ENCODE measurements at places on chromosomes 13 and 19.

DNA sequence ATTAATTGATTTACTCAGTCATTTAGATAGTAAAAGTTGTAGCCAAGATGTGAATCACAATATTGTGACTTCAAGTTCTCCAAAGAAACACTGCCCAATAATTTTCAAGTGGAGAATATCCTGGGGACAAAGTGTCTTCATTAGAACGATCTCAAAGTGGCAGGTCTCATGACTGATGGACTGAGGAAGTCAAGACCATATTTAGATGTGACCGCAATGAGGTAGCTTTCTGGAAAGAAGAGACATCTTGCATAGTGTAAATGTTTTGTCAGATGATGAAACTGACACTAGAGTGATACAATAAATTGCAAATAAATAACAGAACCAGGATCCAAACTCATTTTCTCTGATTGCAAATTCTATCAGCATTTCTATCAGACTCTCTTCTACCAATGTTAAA lies 1476.9 kb downstream of the EFNB2 start:
- DNase-seq = no peak

GRCh38 chr19:18193388-18194180 lies 566 bp downstream of the MPV17L2 start:
- DNase-seq = no peak

GRCh38 chr13:97491452-97491851 lies 57.5 kb downstream of the RAP2A start:
- DNase-seq = no peak

- no peak for DNase-seq
These were observed 168.7 kb downstream of the KDM4B start for GRCh38 chr19:5137571-5138124.

DNA sequence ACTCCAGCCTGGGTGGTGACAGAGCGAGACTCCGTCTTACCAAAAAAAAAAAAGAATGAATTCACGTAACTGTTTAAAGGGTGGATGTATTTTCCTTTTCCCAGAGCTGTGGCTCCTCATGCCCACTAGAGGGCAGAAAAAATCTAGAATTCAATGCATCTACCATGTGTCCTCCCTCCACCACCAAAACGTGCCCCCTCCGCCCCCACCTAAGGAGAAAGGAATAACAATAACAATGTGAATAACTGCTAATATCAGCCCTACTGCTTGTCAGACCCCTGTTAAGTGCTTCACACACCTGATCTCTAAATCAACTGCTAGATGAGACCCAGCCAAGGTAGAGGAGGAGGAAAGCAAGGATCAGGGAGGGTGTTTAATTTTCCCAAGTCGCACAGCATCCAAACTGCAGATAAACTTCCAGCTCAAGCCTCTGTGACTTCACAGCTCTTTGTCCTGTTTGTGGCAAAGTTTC lies 20.2 kb upstream of the PNMA8B start:
- DNase-seq = no peak

GRCh38 chr13:28716511-28716910 lies 2.3 kb downstream of the SLC46A3 start:
- DNase-seq = no peak

GRCh38 chr19:5844456-5845433 lies 5.2 kb upstream of the FUT6 start:
- no peak for DNase-seq

DNA sequence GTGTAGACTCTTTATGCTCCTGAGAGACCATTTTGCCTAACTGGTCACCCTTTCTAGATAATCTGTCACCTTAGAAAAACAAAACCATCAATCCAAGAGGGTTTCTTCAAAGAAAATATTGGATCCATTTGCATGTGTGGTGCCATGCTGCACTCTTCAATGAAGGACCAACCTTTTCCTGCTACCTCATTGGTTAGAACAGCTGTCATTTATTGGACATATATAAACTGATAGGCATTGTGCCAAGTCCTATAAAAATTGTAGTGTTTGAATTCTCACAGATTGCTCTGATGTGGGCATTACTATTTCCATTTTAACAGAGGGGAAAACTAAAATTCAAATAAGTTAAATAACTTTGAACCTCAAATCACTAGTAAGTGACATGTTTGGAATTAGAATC lies 333.2 kb downstream of the MYO16 start:
- no peak for DNase-seq

DNA sequence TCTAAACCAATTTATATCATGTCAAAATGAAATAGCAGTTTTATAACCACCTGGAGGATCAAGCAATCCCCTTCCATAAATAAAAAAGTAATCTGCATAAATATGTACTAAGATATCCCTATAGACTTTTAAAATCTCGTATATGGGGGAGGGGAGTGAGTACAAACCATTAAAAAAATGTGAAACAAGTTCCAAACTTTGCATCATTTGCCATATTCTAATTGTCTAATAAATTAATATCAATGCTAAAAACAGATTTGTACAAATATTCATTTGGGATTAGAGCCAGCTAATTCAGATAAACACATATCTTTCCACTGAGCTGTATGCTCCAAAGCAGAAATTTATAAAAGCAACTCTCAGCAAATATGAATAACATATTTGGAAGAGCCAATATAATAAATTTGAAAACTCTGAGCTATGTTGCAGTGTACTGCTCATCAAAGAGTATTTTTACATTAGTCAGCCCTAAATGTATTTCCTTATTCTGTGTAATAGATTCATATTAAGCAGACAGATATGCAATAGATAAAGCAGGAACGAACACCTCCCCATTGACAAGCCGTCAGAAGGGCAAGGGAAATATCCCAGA lies 970.2 kb downstream of the EFNB2 start:
- no peak for DNase-seq

GRCh38 chr19:55647732-55648584 lies at the start of gene CCDC106:
TSS of gene CCDC106 (plus strand) at chr19:55648212. CDS start at chr19:55649047, 835 bp downstream.
- no peak for DNase-seq

DNA sequence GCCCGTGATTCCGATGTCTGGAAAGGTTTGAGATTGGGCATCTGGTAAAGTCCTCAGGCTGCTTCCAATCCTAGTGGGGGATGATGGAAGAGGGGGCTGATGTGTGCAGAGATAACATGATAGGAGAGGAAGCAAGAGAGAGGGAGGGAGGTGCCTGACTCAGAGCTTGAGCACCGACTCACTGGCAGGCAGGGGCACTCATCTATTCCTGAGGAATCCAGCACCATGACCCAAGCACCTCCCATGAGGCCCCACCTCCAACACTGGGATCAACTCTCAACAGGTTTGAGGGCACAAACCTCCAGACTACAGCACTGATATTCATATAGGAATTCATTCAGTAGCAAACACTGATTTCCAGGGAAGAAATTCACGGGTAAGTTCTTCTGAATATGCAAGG lies 5.6 kb upstream of the SIGLEC9 start:
- DNase-seq = no peak

DNA sequence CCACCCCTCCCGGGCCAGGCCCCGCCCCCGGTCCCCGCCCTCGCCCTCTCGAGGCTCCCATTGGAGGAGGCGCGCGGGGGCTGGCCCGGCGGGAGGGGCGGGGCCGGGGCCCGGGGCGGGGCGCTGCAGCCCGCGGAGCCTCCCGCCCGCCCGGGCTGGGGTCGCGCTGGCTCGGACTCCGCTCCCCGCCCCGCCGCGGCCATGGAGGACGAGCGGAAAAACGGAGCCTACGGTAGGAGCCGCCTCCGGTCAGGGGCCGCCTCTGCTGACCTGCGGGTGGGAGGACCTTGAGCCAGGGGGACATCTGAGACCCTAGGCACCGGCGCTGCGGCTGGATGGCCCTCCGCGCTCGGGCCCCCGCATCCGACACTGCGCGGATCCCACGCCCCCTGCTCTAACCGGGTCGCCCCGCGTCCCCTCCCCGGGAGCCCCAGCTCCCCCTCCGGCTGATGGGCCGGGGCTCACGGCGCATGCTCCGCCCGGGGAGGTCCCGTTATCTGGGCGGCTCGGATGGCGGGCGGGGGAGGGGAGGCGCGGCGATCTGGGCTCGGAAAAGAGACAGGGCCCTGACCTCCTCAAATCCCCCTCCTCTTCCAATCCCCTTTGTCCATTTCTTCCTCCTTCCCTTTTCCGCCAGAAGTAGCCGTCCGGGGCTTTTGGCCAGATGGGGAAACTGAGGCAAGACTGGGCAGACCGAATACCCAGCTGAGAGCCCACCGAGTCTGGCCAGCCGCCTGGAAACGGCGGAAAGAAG lies 15.4 kb upstream of the AP1M2 start:
- peak; percentile 27 for DNase-seq

DNA sequence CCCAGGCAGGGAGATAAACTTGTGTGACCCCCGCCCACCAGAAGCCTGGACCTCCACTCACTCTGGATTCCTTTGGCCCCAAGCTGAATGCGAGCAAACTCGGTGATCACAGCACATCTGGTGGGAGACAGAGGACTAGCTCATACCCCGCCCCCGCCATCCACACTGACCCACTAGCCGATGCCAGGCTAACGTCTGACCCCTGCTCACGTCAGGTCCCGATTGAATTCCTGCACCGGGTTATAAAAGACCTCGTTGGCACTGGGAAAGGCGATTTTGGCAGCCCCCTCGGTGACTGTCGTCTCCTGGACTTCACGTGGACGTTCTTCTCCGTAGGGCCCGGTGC lies 631 bp downstream of the TRMT1 start:
- no peak for DNase-seq

DNA sequence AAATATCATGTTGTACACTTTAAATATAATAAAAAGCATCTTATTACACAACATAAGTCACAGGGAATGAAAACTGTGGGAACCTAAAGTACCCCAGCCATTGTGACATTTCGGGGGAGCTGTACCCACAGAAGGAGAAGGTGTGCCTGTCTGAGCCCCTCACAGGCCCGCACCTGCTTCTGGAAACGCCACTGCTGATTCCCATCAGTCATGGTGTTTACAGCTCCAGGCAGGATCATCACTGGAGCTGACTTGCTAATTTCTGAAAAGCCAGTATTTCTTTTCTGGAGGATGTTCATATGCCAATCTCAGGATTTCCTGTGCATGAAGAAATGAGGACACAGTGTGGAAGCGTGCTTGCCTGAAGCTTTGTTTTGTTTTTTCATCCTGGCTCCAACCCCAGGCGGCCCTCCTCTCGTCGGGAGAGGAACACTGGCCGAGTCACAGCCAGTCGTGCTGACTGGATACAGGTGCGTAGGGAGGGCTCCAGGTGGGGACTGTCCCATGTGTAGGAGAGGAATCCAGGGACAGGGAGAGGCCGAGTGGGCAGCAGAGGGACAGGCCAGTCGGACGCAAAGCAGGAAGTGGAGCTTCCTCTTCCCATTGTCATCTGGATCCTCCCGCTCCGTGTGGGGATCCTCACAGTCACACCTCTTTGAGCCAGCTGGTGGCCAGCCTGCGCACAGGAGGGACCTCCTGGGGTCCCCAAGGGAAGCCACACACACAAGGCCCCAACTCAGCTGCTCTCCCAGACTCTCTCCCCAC lies 4.2 kb upstream of the ATP12A start:
- no peak for DNase-seq

DNA sequence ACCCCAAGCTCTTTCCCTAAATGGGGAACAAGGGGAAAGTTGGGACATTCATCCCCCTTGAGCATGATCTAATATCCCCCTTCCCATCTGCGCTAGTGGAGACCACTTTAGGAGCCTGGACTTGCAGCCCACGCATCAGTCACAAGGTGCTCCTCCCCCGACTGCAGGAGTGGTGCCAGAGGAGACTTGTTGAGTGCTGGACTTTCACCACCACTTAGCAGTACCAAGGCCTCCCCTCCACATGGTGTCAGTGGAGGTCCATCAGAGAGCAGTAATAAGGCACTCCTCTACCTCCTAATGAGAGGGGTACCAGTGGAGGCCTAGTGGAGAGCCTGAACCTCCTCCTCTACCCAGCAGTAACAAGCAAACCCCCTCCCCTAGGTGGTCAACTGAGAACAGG lies 22.5 kb downstream of the CAB39L start:
- DNase-seq = no peak

DNA sequence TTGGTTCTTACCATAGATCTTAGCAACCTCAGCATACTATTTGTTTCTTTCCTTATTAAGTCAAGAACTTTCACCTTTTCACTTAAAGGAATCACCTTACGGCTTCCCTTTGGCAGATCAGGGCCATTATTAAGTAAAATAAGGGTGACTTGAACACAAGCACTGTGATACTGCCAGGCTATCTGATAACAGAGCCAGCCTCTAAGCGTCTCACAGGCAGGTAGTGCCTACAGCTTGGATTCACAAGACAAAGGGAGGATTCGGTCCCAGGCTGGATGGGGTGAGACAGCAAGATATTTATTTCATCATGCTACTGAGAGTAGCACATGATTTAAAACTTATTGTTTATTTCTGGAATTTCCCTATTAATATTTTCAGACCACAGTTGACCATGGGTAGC lies 218.6 kb downstream of the FOXO1 start:
- no peak for DNase-seq

DNA sequence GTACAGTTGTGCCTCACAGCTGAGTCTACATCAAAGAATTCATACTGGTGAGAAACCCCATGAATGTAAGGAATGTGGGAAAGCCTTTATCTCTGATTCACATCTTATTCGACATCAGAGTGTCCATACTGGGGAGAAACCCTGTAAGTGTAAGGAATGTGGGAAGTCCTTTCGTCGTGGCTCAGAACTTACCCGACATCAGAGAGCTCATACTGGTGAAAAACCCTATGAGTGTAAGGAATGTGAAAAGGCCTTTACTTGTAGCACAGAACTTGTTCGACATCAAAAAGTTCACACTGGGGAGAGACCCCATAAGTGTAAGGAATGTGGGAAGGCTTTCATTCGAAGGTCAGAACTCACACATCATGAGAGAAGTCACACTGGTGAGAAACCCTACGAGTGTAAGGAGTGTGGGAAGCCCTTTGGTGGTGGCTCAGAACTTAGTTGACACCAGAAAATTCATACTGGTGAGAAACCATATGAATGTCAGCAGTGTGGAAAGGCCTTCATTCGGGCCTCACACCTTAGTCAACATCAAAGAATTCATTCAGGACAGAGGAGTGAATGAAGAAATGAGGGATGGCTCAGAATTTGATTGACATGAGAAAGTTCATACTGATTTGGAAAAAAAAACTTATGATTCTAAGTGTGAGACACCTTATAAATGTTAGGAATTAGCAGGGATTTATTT lies 80.9 kb upstream of the ZNF420 start:
- no peak for DNase-seq

DNA sequence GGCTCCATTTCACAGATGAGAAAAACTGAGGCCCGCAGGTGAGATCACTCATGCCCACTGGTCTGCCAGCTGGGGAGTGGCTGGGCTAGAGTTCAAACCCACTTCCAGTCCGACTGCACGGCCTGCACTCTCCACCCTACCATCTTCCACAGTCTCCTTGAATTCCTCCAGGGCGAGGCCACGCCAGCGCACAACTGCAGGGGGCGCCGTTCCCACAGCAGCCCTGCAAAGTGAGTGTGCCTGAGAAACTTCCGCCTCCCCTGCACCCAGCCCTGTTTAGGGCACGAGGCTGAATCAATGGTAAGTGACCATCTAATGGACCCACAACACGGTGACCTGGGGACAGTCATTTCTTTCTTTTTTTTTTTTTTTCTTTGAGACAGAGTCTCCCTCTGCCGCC lies 829 bp upstream of the ATCAY start:
- no peak for DNase-seq

DNA sequence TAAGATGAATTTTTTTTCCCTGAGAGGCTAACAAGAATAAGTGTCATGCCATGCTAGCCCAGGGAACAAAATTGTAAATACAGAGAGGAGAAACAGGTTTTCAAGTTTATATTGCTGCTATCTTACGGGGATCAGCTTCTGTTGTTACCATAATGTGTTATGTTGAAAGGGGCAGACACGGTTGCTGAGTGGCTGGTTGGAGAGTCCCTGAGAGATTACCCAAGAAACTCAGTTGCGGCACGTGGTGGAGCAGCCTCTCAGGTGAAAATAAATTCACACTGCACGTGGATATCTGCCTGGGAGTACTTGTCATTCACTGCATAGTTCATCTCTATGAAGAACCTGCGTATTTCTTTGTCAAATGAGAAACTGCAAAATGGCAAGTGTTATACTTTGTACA lies 293.6 kb downstream of the TDRD3 start:
- no peak for DNase-seq
